Panc1 (cell line): ENCODE measurements at places on chromosomes 4 and X.

- DNase-seq = no peak
Observed at GRCh38 chrX:154542723-154543424, 3.8 kb downstream of the G6PD start.

DNA sequence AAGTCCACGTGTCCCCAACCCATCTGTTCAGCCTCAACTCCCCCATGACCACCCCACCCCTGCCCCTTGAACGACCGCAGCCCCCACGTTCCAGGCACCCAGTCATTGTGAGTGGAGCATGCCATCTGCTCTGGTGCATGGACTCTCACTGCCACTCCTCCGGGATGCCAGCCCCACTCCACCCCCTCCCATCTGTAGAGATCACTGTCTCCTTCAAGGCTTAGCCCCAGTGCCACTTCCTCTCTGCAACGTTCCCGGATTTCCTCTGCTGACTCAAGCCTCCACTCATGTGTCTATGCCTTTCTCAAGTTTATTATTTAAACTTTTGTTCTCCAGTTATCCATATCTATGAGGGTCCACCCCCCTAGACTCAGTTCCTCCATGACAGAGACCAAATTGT lies 54.0 kb downstream of the MAML3 start:
- no peak for DNase-seq

- no peak for DNase-seq
Observed at GRCh38 chr4:105417624-105418023, 56.2 kb downstream of the PPA2 start.

- DNase-seq = no peak
Observed at GRCh38 chr4:117654079-117654478, 380.2 kb upstream of the NDST3 start.

GRCh38 chr4:183588169-183588675 lies 70.8 kb downstream of the RWDD4 start:
- DNase-seq = no peak

DNA sequence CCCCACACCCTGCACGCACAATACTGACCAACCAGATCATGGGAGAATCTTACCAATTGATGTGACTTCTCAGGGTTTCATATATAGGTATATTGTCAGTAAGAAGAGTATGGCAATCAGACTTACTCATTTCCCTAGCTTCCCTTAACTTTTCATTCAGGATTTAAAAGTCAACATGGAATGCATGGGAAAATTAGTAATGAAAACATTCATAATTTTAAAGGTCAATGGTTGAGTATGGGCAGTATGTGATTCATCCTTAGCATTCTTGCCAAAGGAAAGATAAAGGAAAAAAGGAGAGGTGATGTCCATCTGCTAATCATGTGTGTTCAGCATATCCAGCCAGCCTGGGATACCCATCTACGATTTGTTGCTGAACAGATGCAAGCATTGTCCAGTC lies 4.0 kb downstream of the DIPK2B start:
- no peak for DNase-seq

DNA sequence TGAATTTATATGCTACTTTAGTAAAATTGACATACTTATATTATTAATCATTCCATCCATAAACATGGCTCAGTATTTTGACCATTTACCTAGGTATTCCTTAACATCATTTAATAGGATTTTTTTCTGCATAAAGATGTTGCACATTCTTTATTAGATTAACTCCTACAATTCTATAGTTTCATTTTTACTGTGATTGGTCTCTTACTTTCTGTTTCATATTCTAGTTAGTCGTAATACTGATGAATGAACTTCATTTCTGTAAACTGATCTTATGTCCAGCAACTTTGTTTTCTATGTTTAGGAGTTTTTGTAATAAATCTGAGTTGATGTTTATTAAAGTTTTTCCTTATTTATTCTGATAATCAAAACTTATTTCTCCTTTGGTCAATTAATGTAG lies 278.2 kb upstream of the CXXC4 start:
- no peak for DNase-seq

- DNase-seq = no peak
Observed at GRCh38 chr4:134935320-134935719, 733.7 kb upstream of the PABPC4L start.

GRCh38 chr4:113447061-113447460 lies 314.5 kb downstream of the CAMK2D start:
- no peak for DNase-seq

- DNase-seq = no peak
Observed at GRCh38 chrX:16658284-16658683, 8.3 kb downstream of the S100G start.

DNA sequence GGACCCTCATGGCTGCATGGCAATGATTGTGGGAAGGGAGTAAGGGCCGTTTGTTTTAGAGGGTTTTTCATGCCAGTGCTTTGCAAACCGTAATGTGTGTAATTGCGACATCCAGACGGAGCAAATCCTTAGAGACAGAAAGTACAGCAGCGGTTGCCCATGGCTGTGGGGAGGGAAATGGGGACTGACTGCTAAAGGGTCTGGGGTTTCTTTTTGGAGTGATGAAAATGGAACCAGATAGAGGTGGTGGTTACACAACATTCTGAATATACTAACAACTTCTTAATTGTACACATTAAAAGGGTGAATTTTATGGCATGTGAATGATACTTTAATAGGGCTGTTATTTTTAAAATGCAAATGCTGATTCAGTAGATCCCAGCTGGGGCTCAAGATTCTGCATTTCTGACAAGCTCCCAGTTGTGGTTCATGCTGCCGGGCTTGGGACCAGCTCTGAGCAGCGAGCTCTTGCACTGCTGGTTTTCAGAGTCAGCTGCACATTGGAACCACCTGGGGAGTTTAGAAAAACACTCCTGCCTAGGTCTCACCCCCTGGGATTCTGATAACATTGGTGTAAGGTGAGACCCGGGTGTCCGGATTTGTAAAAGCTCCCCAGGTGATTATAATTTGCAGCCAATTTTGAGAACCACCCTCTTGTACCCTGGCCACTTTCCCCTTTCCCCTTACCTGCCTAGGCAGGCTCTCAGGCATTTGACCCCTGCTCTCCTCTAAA lies 47.7 kb downstream of the PRPS1 start:
- DNase-seq = no peak

DNA sequence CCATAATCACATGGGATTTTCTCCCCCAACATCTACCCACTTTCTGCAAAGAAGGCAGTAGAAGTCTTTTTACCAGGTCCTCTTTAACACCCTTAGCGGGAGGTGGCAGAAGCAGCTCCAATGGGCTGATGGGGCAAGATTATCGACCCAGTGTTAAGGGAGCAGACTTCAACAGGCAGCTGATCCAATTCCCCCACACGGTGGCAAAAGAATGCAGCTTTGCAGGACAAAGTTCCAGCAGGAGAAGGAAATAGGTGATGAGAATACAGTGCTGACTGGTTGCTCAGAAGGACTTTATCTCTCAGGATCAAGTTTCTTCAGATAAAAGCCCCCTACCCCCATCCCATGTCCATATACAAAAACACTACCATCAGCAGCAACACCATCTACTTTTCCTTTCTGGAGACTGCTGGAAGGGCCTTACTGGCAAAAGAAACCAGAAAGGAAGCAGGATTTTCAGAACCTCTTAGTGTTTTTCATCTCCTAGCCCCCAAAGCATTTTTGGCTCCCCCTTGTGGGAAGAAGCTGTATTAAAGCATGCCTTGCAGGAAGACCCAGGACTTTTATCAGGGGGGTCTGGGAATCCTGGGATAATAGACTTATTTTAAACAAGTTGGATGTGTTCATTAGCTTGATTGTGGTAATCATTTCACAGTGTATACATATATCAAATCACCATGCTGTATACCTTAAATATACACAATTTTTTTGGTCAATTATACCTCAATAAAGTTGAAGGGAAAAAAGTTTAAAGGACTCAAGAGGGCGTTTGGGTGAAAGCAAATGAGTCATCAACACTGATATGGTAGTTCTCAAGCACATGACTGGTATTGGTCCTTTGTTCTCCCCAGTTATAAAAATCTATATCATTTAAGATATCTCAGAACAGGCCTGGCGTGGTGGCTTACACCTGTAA lies 146.4 kb downstream of the GPC3 start:
- peak; percentile 5 for DNase-seq

DNA sequence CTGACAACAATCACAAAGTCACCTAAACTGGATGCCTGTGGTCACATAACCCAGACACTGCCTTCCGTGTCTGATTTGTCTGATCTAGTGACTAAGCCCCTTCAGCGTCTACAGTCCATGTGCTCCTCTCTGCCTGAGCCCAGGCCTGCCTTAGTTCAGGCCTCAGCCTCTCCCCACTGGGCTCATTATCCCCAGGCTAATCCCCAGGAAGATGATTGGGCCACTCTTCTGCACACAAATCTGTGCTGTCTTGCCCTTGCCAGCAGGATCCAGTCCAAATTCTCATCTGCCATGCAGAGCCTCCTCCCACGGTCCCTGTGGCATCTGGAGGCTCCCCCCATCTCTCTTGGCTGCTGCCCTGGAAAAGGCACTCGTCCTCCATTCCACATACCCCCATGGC lies 96.5 kb downstream of the SLC2A9 start:
- no peak for DNase-seq

DNA sequence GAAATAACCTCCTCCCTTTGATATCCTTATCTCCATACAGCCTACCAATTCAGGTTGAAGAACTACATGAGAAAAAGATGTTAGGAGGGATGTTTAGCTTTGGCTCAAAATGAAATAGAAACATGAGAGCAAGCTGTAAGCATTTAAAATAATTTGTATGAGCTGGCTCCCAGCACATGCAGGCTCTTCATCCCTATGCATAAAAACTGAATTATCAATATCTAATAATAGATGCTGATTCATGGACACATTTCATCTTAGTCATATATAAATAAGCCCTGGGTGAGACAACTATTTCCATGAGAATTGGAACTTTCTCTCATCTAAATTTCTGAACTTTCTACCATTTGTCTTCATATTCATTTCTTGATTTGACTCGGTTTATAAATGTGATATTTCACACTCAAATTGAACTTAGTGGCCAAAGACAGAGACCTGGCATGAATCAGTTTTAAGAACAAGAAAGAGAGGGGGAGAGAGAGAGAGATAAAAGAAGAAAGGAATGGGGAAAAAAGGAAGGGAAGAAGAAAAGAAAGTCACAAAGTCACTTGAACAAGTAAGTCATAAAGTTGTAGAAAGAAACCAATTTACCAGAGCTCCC lies 48.9 kb upstream of the GPR174 start:
- DNase-seq = no peak

DNA sequence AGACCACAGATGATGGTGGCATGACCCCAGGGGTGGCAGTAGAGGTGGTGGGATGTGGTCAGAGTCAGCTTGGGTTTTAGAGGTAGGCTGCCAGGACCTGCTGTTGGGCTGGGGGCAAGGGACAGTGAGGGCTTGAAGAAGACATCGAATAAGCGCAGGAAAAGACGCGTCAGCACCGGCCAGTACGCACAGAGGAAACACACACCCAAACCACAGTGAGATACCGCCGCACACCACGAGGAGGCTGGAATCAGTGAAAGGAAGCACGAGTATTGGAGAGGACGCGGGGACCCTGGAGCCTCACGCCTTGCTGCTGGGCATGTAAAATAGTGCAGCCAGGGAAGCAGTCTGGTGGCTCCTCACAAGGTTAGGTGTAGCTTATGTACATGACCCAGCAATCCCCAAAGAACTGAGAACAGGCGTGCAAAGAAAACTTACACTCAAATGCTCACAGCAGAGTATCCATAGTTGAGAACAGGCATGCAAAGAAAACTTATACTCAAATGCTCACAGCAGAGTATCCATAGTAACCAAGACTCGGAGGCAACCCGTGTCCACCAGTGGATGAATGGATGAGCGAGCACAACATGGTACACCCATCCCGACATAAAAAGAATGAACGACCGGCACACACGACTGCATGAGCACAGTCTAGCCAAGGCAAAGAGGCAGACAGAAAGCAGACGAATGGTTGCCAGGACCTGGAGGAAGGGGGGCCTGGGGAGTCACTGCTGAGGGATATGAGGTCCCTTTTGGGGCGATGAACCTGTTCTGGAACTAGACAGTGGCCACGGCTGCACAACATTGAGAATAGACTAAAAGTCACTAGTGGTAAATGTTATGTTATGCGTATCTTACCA lies 13.3 kb downstream of the PDZD4 start:
- no peak for DNase-seq

GRCh38 chr4:170675568-170676262 lies 586.0 kb upstream of the AADAT start:
- DNase-seq = no peak

DNA sequence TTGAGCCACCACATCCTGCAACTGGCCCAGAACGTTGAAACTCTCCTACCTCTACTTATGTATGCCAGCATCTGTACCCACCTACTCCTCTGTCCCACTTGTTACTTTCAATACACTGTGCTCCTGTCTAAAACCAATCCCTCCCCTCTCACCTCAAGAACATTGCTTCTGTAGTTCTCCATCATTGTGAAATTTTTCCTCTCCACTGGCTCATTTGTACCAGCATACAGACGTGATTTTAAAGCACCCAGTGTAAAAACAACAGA lies 25.5 kb upstream of the USO1 start:
- DNase-seq = no peak

GRCh38 chr4:147599769-147600168 lies 17.4 kb upstream of the TMEM184C start:
- no peak for DNase-seq

GRCh38 chr4:98482847-98483806 lies 175.3 kb downstream of the TSPAN5 start:
- peak; percentile 35 for DNase-seq

GRCh38 chr4:73718375-73719373 lies 21.7 kb upstream of the CXCL8 start:
- no peak for DNase-seq

GRCh38 chr4:73257651-73258435 lies 755 bp downstream of the ANKRD17 start:
- DNase-seq = no peak

GRCh38 chr4:156948738-156949137 lies 22.9 kb downstream of the PDGFC start:
- DNase-seq = no peak

- no peak for DNase-seq
Observed at GRCh38 chr4:158411269-158411668, 110.4 kb upstream of the RXFP1 start.

DNA sequence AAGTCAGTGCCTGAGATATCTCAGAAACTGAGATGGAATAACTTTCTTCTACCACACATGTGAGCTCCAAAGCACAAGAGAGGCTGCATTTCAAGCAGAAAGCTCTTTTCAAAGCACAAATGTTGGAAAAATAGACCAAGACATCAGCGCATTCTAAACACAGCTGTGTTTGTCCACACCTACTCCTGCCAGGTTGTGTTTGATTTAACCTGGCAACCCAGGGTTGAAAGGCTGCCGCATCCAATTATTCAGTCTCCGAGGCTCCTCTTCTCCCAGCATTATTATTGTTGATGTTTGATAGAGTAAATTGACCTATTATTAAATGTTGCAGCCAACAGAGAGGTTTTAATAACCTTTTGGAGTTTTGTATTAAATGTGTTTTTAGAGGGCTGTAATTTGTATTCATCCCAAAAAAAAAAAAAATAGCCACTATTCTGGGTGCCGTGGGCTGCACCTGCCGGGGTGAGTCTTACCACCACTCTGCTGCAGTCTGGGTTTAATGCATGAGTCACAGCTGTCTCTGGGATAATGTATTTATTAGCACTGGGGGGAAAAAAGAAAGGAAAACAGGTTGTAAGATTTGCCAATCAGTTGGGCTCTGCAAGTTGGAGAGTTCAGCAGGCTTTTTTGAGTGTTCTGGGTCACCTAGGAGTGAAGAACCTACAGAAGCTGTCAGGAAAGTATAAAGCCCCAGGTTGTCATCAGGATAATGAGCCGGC lies 105.2 kb upstream of the NOCT start:
- no peak for DNase-seq

GRCh38 chrX:10979956-10980355 lies 131.2 kb upstream of the HCCS start:
- DNase-seq = no peak
